Tibial nerve (tissue), 4 donors: ENCODE measurements at places on chromosomes 3 and 15. TPM values are rescaled to one million over a fixed set of nuclear protein-coding genes. Genes with fewer than 3 reads are reported as not detected.

SEMA3F gene
- total RNA-seq = 18.2 TPM

FHIT gene
- 6.1 TPM for total RNA-seq

CDAN1 gene
- 25.5 TPM for total RNA-seq

DPPA2 gene
- not detected for total RNA-seq

CDHR4 gene
- not detected for total RNA-seq

SLC28A2 gene
- not detected for total RNA-seq

LSMEM2 gene
- 3.1 TPM for total RNA-seq

AHSG gene
- total RNA-seq = not detected

SCG3 gene
- total RNA-seq = not detected

EDEM1 gene
- 84.1 TPM for total RNA-seq

C3orf18 gene
- total RNA-seq = 17.3 TPM

ZBTB47 gene
- 81.3 TPM for total RNA-seq

RLBP1 gene
- total RNA-seq = not detected

GRCh38 chr3:124636863-124637296 is 93.4 kb upstream of the UMPS start:
- DNase-seq = no peak
- no peaks in the 10 kb centered on the region for H3K27me3 ChIP-seq
- H3K4me3 ChIP-seq = no peak overlapping the region
- H3K36me3 ChIP-seq = no peaks in the 10 kb centered on the region
- no peak overlapping the region for H3K27ac ChIP-seq
- H3K4me1 ChIP-seq = no peaks in the 10 kb centered on the region

- H3K27me3 ChIP-seq = no peaks in the 10 kb centered on the region
- peak overlapping the region; percentile 83 for H3K27ac ChIP-seq
- no peak overlapping the region for H3K4me3 ChIP-seq
- H3K4me1 ChIP-seq = peaks cover 14% of the 10 kb centered on the region
- no peaks in the 10 kb centered on the region for H3K36me3 ChIP-seq
Observed at GRCh38 chr15:48393645-48394506, 62.6 kb downstream of the DUT start.

- H3K36me3 ChIP-seq = no peaks in the 10 kb centered on the region
- H3K4me3 ChIP-seq = no peak overlapping the region
- DNase-seq = no peak
- no peaks in the 10 kb centered on the region for H3K27me3 ChIP-seq
- H3K27ac ChIP-seq = no peak overlapping the region
Observed at GRCh38 chr3:105585-105984, 91.0 kb upstream of the CHL1 start.

- H3K4me1 ChIP-seq = peaks cover 5% of the 10 kb centered on the region
- no peak overlapping the region for H3K27ac ChIP-seq
- H3K36me3 ChIP-seq = no peaks in the 10 kb centered on the region
- no peak overlapping the region for H3K4me3 ChIP-seq
- no peaks in the 10 kb centered on the region for H3K27me3 ChIP-seq
Observed at GRCh38 chr3:179528772-179529171, 34.0 kb upstream of the ACTL6A start.

- H3K27ac ChIP-seq = no peak overlapping the region
- no peaks in the 10 kb centered on the region for H3K36me3 ChIP-seq
- H3K27me3 ChIP-seq = no peaks in the 10 kb centered on the region
- H3K4me3 ChIP-seq = no peak overlapping the region
- H3K4me1 ChIP-seq = no peaks in the 10 kb centered on the region
Observed at GRCh38 chr15:60967728-60968127, 261.4 kb downstream of the RORA start.

GRCh38 chr15:96353930-96354730 is 23.6 kb downstream of the NR2F2 start:
- no peak for DNase-seq
- no peaks in the 10 kb centered on the region for H3K27me3 ChIP-seq
- no peaks in the 10 kb centered on the region for H3K36me3 ChIP-seq
- peak overlapping the region; percentile 75 for H3K4me3 ChIP-seq
- peaks cover 4% of the 10 kb centered on the region for H3K4me1 ChIP-seq

DNA sequence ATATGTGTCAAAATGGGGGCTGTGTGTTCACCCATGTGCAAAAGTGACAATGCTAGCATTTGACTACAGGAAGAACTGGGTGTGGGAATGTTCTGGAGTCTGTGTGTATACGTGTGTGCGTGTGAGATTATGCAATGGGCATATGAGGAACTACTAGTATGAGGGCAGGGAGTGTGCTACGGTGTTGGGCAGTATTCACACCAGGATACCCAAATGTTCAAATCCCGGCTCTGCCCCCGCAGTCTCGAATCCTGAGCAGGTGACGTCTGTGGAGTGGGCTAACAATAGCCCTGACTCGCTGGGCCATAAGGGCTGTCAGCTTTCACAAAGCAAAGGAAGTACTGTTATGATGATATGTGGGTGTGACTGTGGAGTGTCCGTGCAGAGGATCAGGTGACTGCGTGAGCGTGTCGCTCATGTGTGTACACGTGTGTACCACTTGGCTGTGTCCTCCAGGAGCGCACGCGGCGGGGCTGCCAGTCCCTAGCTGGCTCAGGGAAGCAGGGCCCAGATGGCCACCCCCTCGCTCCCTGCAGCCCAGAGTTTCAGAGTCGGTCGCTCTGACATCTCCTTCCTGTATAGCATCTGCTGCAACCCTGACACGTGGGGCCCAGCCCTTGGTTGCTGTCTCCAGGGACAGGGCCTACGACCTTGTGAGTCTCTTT is 27.2 kb downstream of the IQSEC1 start:
- H3K4me3 ChIP-seq = no peak overlapping the region
- peaks cover 4% of the 10 kb centered on the region for H3K4me1 ChIP-seq
- no peak overlapping the region for H3K27ac ChIP-seq
- no peaks in the 10 kb centered on the region for H3K36me3 ChIP-seq

- H3K4me3 ChIP-seq = no peak overlapping the region
- H3K36me3 ChIP-seq = no peaks in the 10 kb centered on the region
- DNase-seq = no peak
- no peaks in the 10 kb centered on the region for H3K27me3 ChIP-seq
- H3K27ac ChIP-seq = no peak overlapping the region
Observed at GRCh38 chr3:184050217-184050847, 2.5 kb upstream of the HTR3C start.

- no peak overlapping the region for H3K4me3 ChIP-seq
- H3K36me3 ChIP-seq = no peaks in the 10 kb centered on the region
- no peaks in the 10 kb centered on the region for H3K27me3 ChIP-seq
- no peak overlapping the region for H3K27ac ChIP-seq
Observed at GRCh38 chr15:50665938-50666337, 20.7 kb downstream of the TRPM7 start.

GRCh38 chr15:88607951-88608350 is 13.2 kb upstream of the AEN start:
- H3K4me3 ChIP-seq = no peak overlapping the region
- H3K4me1 ChIP-seq = no peaks in the 10 kb centered on the region
- no peaks in the 10 kb centered on the region for H3K36me3 ChIP-seq
- no peak for DNase-seq

- H3K4me1 ChIP-seq = no peaks in the 10 kb centered on the region
- no peaks in the 10 kb centered on the region for H3K27me3 ChIP-seq
- H3K27ac ChIP-seq = no peak overlapping the region
- H3K36me3 ChIP-seq = no peaks in the 10 kb centered on the region
- no peak for DNase-seq
- H3K4me3 ChIP-seq = no peak overlapping the region
Observed at GRCh38 chr3:108744762-108745161, 12.4 kb downstream of the RETNLB start.

DNA sequence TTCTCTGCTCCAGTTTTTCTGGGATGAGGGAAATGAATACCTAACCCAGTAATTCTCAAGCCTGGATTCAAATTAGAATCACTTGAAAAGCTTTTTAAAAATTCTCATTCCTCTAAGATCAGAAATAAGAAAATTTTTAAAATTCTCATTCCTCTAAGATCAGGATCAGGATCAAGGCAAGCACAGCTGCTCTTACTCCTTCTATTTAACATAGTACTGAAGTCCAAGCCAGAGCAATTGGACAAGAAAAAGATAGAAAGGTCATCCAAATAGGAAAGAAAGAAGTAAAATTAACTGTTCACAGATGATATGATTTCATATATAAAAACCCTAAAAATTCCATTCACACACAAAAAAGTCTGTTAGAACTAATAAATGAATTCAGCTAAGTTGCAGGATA is 24.2 kb upstream of the CLRN1 start:
- no peaks in the 10 kb centered on the region for H3K4me1 ChIP-seq
- no peaks in the 10 kb centered on the region for H3K36me3 ChIP-seq
- no peak overlapping the region for H3K27ac ChIP-seq
- H3K27me3 ChIP-seq = no peaks in the 10 kb centered on the region
- DNase-seq = no peak
- H3K4me3 ChIP-seq = no peak overlapping the region

GRCh38 chr3:15512166-15512565 is 9.3 kb downstream of the COLQ start:
- H3K36me3 ChIP-seq = no peaks in the 10 kb centered on the region
- no peak overlapping the region for H3K27ac ChIP-seq
- no peaks in the 10 kb centered on the region for H3K4me1 ChIP-seq
- no peaks in the 10 kb centered on the region for H3K27me3 ChIP-seq
- no peak for DNase-seq

- DNase-seq = no peak
- H3K27me3 ChIP-seq = no peaks in the 10 kb centered on the region
- no peak overlapping the region for H3K27ac ChIP-seq
- no peak overlapping the region for H3K4me3 ChIP-seq
- H3K36me3 ChIP-seq = no peaks in the 10 kb centered on the region
Observed at GRCh38 chr3:182797876-182798275, 4.6 kb downstream of the ATP11B start.

DNA sequence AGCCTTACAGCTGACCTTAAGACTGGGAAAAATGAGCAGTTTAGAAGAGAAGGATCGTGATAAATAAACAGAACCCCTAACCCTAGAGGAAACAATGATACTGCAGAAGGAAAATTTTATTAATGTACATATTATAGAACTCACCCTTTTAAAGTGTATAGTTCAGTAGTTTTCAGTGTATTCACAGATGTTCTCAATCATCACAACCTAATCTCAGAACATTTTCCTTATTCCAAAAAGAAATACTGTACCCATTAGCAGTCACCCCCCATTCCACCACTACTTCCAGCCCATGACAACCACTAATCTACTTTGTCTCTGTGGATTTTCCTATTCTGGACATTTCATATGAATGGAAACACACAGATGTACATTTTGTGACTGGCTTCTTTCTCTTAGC is 90.2 kb upstream of the AGTR1 start:
- H3K36me3 ChIP-seq = no peaks in the 10 kb centered on the region
- DNase-seq = no peak
- no peaks in the 10 kb centered on the region for H3K4me1 ChIP-seq
- peak overlapping the region; percentile 48 for H3K27ac ChIP-seq
- no peak overlapping the region for H3K4me3 ChIP-seq

DNA sequence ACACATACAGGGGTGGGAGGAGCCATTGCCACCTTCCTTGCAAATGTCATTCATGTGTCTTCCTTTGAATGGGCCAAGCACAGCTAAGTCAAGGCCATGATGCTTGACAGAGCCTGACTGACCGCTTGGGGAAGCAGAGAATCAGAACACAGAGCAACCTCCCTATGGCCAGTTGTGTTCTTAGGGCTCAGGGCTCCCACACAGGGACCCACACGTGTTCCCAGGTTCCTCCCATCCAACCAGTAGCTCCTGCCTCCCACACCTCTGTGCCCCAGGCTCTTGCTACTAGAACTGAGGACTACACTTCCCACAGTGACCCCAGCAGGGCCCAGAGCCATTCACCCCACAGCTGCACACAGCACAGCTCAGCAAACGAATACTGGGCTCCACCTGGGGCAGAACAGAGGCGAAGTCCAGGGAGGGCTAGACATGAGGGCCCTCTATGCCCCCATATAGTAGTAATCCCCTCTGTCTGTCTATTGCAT is 42.9 kb downstream of the KLF15 start:
- no peak overlapping the region for H3K4me3 ChIP-seq
- no peak overlapping the region for H3K27ac ChIP-seq
- no peak for DNase-seq
- H3K4me1 ChIP-seq = no peaks in the 10 kb centered on the region
